Activated B cell treated with CpG ODN at 0.5 μM for 24 hours (primary cell): ENCODE measurements at places on chromosomes 7 and 10. TPM values are rescaled to one million over a fixed set of nuclear protein-coding genes. Genes with fewer than 3 reads are reported as not detected.

The ARMC3 gene
- not detected in 2 replicates for total RNA-seq

The CYP2C18 gene
- not detected in 2 replicates for total RNA-seq

The TBC1D12 gene
- 6.1 and 7.0 TPM in 2 replicates for total RNA-seq

The DDX56 gene
- 92.6 and 99.7 TPM in 2 replicates for total RNA-seq

The KCND2 gene
- not detected in 2 replicates for total RNA-seq

The TFR2 gene
- total RNA-seq: 7.5 and 8.5 TPM in 2 replicates

The IGF2BP3 gene
- total RNA-seq: 7.4 and 10.3 TPM in 2 replicates

The RET gene
- 0.05 TPM in 1 of 2 replicates, not detected in the other for total RNA-seq

The ADARB2 gene
- 0.10 and 0.11 TPM in 2 replicates for total RNA-seq

The CALHM2 gene
- 17.5 and 21.4 TPM in 2 replicates for total RNA-seq

The ACTL6B gene
- total RNA-seq: not detected in 2 replicates

The HSPA14 gene
- total RNA-seq: 16.7 and 20.4 TPM in 2 replicates

The ADCYAP1R1 gene
- total RNA-seq: not detected in 2 replicates

The PGAM2 gene
- total RNA-seq: 1.1 and 1.2 TPM in 2 replicates

The AEBP1 gene
- 17.4 and 21.7 TPM in 2 replicates for total RNA-seq

The AS3MT gene
- 0.31 and 0.46 TPM in 2 replicates for total RNA-seq

The CABCOCO1 gene
- total RNA-seq: not detected in 2 replicates

The UCN3 gene
- total RNA-seq: not detected in 2 replicates

The RBP3 gene
- total RNA-seq: not detected in 2 replicates

The NCF1 gene
- 106 and 121 TPM in 2 replicates for total RNA-seq

The CCDC126 gene
- total RNA-seq: 13.7 and 15.7 TPM in 2 replicates

The CLCN1 gene
- not detected in 2 replicates for total RNA-seq

The DYDC2 gene
- total RNA-seq: not detected in 2 replicates

The TMEM229A gene
- total RNA-seq: not detected in 2 replicates

The TRIM24 gene
- total RNA-seq: 12.7 and 14.3 TPM in 2 replicates

The FAM241B gene
- total RNA-seq: 1.00 and 1.8 TPM in 2 replicates

The ZNF107 gene
- 40.3 and 50.5 TPM in 2 replicates for total RNA-seq

The CDK1 gene
- 1.5 and 1.9 TPM in 2 replicates for total RNA-seq

The ZNF727 gene
- total RNA-seq: 0.53 and 0.95 TPM in 2 replicates

The ARHGAP22 gene
- total RNA-seq: 0.82 and 1.5 TPM in 2 replicates

The LRIT1 gene
- total RNA-seq: not detected in 2 replicates

The STRA8 gene
- not detected in 2 replicates for total RNA-seq

The NSUN5 gene
- total RNA-seq: 63.8 and 68.9 TPM in 2 replicates

The OTUD1 gene
- 18.7 and 21.0 TPM in 2 replicates for total RNA-seq

The OR13A1 gene
- 0.34 and 0.53 TPM in 2 replicates for total RNA-seq

The IQUB gene
- 0.11 and 0.15 TPM in 2 replicates for total RNA-seq

The FAM25A gene
- total RNA-seq: not detected in 2 replicates
